NCI-H1105 (cell line): ENCODE measurements at places on chromosomes 7 and 10.

DNA sequence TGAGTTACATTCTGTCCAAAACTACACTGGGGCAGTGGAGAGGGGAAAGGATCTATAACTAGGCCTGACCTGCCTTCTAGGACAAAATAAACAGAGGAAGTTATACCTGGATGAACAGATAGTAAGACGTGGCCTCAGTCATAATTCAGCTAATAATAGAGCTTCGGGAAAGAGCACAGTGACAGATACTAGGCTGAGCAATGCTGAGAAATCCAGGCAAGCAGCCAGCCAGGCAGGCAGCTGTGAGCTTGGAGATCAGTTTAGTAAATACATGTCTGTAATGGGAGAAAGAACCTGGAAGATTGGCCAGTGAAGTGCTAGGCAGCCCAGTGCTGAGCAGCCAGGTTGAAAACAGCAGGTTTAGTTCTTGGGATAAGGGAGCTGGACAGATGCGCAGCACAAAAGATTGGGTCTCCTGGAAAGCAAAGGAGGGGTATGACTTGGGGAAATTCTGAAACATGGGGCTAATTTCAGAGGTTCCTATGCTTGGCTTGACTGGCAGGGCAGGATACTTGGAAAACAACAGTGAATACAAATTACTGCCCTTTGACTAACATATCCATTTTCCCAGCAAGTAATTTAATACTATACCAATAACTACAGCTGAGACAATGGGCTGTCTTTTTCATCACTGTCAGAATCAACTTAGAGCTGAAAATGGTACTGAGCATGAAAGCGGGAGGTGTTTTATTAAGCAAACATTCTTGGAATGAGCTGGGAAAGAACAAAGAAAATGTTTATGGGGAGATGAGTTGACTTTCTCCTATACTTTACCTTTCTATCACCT is 140.8 kb downstream of the DGKB start:
- DNase-seq: peak; percentile 91

DNA sequence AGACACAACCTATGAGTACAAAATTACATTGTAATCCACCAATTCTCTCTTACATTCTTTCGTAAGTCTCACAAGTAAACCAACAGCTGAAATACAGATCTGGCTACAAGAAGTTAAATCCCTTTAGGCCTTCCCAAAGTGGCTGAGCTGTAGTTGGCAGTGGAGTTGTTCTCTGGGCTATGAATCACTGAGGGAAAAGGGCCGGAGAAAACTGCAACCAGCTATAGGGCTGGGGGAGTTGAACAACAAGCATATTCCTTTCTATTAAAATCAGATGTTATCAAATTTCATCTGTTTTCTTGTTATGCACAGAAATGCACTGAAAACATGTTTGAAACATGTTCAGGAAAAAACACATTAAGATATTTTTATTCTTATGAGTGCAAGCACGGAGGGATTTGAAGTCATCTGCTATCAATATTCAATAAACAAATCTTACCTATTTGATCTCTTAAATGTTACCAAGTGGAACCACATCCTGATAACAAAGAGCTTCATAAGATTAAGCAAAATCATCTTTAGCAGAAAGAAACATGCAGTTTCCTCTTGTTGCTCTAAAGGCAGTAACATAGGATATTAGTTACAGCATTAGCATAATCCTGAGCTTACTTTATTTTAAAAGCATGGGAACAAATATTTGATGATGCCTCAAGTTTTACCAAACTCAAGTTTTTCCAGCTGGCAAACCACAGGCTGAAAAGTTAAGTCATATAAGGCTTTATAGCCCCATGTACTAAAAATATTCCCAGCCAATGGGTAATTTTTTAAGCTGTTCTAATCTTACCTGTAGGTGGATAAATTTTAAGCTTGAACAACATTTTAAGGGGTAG is 212.7 kb downstream of the TAX1BP1 start:
- no peak for DNase-seq

DNA sequence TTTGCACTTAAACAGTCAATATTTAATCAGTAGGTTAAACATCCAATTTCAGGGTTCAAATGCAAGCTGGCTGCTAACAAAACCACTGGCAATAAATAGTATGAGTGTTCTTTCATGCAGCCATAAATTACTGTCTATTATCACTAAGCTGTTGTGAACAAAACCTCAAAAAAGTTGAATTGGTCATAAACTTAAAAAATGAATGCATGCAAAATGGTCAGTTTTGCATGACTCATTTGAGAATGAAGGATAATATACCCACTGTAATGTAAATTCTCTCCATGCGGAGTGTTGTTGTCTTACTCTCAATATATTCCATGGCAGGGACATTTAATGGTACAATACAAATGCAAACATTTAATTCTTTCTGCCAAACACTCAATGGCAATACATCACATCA is 226.4 kb downstream of the MAGI2 start:
- no peak for DNase-seq

- no peak for DNase-seq
Observed at GRCh38 chr10:73519336-73519735, 23.5 kb upstream of the PPP3CB start.

GRCh38 chr10:73376679-73377078 is 18.0 kb upstream of the CFAP70 start:
- no peak for DNase-seq

- no peak for DNase-seq
Observed at GRCh38 chr7:5780801-5781496, 514 bp downstream of the RNF216 start.

DNA sequence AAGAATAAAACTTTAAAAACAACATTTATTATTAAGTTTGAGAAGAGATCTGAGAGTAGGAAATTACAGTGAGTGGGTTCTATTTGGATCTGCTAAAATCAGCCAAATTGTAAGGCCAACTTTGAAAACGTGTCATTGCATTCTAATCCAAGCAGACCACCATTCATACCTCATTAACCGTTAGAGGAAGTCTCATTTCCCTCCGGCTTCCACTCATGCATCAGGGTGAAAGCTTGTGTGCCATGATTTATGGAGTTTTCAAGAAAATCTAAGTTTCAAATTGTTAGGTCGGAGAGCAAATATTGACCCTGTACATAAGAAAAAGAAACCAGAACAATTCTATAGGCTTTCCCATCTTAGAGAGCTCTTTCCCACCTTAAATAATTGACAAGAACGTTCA is 166.6 kb upstream of the NRG3 start:
- DNase-seq: no peak

DNA sequence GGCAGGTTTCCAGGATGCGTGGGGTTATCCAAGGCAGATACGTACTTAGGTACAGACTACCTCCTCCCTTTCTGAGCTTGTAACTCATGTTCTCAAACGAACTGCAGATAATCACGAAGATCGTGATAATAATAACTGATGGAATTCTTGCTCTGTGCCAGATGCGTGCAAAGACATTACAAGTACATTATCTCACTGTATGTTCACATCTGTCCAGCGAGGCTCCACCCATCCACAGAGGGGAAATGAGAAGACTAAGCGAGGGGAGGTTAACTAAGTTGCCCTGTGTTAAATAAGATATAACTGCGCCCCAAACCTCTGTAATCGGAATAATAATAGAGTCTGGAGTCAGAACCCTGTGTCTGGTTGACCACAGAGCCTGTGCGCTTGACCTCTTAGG is 1.9 kb downstream of the GALNT17 start:
- no peak for DNase-seq

GRCh38 chr10:70931168-70931815 is 42.9 kb upstream of the PCBD1 start:
- DNase-seq: no peak

DNA sequence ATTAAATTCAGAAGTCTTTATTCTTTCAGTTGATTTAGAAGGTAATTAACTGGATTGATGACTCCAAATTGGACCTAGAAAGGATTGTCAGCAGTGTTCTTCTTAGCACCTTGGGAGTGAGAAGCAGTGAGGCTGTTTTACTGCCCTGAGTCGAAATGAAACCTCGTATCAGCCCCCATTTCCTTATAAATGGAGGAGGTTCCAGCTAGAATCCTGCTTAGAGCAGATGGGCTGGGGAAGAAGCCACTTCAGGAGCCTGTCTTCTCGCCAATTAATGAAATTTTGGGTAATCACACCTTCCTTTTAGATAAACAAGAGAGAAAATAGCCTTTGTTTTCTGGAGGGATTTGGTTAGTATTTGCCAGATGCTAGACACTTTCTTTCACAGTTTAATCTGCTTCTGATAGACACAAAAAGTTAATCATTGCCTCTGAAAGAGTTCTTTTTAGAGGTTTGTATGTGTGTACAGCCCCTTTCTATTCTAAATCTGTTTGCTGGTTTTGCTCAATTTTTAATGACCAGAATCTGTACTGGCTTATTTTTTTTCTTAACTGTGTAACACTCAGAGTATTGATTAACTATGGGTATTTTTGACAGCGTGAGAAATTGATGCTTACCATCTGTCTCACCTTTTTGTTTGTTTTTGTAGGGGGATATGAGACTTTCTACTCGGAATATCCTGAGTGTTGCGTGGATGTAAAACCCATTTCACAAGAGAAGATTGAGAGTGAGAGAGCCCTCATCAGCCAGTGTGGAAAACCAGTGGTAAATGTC is 4.6 kb downstream of the DUSP5 start:
- no peak for DNase-seq

DNA sequence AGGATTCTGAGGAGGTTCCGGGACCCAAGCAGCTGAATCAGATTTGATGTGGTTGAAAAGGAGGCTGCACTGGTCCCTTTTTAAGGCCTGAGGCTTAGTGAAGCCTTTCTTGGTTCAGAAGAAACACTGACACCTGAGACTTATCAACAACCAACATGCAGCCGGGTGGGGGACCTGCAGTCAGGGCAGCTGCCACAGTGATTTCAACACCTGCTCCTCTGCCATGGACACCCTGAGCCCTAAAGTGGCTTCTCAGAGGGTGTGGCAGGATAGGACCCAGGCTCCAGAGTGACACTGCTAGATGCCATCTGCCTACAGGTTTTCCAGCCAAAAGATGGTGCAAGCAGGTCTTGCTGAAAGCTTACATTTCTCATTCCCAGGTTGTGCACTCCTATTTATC is 99.3 kb downstream of the COL13A1 start:
- no peak for DNase-seq

DNA sequence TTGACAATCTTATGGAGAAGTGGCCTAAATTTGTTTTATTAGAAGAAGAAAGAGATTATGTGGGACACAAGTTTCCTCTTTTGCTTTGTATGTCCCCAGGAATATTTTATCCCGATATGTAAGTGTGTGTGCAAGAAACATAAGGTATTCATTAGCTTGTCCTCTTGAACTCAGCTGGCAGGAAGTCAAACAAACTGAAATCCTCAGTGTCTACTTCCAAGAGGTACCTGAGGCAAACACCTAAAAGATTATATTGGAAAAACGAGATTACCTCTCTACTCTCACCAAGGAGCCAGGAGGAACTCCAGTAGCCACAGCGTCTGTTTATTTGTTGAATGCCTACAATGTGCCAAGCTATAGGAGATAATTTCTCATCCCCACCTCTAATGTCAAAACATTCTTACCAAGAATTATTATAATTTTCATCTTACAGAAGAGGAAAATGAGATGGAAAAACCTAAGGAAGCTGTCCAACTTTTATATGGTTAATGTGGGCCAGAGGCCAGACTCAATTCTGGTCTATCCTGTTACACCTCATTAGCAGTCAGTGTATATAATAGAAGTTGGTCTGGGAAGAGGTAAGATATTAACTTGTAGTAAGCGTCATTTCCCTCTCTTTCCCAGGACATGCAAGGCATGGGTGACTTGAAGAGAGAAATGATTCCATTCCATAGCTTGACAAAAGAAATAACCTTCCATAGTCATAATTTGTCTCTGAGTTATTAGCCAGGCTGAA is 692.7 kb downstream of the MAGI2 start:
- DNase-seq: no peak

DNA sequence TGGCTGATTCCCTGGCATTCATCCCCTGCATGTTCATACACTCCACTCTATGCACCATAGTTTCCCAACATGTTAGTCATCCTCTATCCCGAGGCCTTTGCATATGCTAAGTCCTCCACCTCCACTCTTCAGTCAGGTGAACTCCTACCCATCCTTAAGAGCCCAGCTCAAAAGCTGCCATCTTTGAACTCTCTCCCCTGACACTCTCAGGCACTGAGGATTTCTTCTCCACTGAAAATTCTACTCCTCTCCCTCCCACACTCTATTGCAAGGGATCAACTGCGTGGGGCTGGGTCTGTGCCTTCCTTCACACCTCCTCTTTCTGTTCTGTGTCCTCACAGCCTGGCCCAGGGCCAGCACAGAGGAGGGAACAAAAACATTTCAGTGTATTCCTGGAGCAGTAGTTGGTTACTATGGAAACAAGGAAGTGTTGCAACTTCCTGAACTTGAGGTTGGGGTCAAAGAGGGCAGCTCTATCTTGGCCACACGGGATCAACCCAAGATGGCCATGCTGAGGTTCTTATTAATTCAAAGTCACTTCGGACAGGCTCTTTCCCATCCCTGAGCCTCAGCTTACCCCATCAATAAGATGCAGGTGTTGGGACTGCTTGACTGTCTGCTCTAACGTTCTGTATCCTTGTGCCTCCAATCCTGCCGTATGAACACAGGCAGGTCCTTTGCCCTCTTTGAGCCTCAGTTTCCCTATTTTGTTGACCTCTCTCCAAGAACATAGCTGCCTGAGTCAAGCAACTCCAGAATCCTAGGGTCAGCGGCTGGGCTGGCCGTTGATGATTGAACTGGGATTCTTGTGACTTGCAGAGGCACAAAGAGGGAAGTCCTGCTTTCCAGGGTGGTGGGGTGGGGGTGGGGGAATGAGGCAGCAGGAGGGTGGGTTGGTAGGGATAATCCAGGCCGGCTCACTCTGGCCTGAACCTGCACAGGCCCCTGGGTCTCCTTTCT is 15.5 kb downstream of the ZMIZ1 start:
- peak; percentile 17 for DNase-seq

- no peak for DNase-seq
Observed at GRCh38 chr10:10629512-10629911, 388.2 kb upstream of the CELF2 start.

DNA sequence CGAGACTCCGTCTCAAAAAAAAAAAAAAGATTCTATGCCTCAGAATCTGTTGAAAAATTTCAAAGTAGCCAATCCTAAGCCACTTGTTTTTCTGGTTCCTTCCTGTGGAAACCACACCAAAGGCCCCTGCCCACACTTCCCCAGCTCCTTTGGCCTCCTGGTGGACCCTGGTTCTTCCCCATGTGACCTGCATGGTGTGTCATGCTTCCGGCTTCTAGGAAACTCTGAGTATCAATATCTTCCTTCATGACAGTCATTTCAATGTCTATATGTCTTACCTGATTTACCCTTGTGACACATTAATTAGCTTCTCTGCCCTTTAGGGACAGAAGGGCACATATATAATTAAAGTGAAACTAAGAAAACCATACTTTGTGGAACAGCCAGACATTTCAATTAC is 80.4 kb upstream of the GRB10 start:
- DNase-seq: no peak

DNA sequence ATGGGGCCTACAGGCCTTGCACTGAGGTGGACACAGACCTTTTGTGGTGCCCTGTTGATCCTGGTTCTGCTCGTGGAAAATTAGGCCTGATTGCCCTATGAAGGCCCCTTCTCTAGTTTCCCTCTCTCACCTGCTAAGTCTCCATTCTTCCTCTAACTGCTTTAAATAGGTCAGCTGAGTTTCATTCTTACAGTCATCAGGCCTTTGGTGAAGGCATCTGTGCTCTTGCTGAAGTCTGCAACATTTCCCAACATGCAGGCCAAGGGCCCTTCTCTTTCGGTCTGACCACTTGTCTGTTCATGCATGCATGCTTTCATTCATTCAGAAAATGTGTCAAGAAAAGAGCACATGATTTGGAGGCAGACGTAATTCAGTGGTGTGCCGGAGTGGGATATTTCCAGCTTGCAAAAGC is 244.0 kb downstream of the BUB3 start:
- DNase-seq: no peak
